ENCODE measurements at places on chromosomes 1 and 21.

- no peak for DNase-seq
Observed at GRCh38 chr1:86515597-86515996, 31.3 kb upstream of the CLCA4 start.

DNA sequence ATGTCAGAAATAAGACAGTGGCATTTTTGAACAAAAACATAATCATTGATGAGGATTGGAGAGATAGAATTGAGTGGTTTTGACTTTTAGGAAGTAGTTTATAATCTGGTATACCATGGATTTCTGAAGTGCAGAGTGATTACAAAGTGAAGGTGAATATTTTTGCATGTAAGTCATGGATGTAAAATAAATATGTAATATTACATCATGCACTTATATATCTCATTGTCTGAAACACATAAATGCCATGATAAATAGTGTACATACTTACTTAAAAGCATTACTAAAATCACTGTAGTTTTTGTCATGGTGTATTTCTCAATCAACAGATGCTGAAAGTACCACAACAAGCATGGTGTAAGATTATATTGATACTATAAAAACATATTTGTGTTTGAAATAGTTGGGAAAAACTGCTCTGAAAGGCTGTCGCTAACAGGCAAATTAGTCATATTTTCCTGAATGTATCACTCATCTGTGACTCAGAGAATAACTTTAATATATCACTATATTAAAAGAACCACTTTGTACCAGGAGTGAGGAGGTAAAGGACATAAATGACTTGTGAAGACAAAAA, 24.8 kb upstream of the RGS18 start:
- DNase-seq: no peak

DNA sequence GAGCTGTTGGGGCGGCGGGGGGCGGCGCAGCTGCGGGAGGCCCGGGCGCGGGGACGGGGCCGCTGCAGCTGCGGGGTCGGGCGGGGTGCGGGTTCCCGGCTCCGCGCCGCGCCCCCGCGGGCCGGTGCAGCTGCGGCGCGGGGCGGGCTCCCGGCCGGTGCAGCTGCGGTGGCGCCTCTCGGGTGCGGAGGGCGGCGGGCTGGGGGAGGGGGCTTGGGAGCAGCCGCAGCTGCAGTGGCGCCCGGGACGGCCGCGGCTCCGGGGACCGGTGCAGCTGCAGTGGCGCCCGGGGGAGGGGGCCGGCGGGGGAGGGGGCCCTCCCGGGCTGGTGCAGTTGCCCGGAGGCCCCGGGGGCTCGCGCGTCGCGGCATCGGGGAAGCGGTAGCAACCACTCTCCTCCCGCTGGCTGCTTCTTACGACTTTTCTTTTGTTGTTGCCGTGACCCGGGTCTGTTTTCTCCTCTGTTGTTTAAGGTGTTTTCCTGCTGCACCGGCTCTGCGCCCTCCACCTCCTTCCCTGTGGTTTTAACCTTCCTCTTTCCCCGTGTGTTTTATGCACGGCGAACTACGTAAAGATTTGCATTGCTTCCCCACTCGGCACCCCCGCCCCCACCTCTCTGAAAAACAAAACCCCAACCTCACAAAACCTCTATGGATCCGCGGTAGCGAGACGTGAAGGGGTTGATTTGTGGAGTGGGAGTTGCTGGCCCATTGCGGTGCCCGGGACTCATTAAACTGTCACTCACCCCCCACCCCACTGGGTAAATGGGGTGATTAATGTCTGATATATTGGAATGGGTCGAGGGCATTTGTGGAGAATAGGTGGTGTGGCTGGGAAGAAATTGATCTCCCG, 1.7 kb upstream of the ZBTB18 start:
- peak; percentile 48 for DNase-seq

- no peak for DNase-seq
Observed at GRCh38 chr1:82162486-82163420, 362.0 kb downstream of the ADGRL2 start.

DNA sequence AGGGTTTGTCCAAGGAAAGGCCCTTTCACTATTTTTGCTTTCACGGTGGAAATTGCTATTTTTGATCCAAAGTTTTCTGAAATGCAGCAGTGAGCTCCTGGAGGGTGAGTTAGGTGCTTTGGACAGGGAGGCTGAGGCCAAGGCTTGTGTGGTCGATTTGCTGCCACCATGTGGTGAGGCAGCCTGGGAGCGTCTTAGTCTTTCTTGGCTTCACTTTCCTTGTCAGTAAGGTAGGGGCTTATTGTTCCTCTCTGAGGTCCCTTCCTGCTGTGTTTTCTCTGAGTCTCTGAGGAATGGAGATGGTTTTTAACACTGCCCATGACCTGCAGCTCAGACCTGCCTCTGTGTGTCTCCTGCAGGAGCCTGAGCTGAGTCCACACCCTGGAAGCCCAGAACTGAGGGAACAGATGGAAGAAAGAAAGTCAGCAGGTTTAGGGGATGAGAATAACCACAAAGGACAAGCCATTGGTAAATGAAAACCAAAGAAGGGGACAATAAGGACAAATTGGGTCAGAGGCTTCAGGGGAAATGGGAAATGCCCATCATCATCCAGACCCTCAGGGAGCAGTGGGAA, 20.1 kb upstream of the S100A10 start:
- no peak for DNase-seq

- peak; percentile 33 for DNase-seq
Observed at GRCh38 chr1:109425391-109426280, 612 bp downstream of the PSMA5 start.

- DNase-seq: no peak
Observed at GRCh38 chr1:228259951-228260350, 52.1 kb downstream of the OBSCN start.

GRCh38 chr1:202349206-202349928, 868 bp downstream of the PPP1R12B start:
- DNase-seq: no peak

GRCh38 chr1:93207211-93207610, 26.7 kb downstream of the CCDC18 start:
- DNase-seq: no peak

DNA sequence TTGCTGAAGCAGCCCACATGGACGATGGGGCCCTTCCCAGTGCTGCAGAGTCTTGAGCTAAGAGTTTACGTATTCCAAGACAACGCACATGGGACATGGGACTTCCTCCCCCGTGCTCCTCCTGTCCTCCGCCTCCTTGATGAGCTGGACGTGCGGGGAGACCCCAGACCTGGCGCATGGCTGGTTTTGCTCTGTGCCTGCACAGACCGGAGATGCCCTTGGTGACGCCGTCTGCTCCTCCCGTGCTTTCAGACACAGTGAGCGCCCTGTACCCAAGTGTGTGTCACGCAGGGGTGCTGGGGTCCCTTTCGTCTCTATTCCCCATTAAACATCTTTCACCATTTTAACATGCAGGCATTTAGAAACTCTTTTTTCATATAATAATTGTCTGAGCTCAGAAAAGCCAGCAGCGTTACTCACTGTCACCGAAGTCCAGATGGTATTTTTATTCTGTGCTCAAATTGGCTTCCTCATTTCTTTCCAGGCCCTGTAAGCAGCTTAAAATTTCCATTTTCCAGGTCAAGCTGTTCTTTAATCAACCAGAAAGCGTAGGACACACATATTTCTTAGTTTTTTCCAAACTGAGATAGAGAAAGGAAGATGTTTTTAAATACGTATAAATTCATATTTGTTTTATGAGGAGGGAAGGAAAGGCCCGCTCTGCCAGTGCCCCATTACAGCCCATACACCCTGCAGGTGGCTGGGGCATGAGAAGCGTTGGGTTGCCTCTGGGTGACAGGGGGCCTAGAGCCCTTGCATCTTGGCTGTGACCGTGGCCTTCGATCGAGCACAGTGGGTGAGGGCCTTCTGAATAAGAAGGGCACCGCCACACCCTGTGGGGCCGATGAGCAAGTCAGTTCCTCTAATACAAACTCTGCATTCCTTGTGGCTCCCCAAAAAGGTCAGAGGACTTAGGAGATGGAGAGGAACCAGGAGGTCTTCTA, 17.9 kb upstream of the ZBTB21 start:
- no peak for DNase-seq

GRCh38 chr1:168407832-168408538, 127.3 kb downstream of the TBX19 start:
- no peak for DNase-seq

- DNase-seq: no peak
Observed at GRCh38 chr1:162420120-162420519, 8.2 kb upstream of the SH2D1B start.

GRCh38 chr1:37403166-37403565, 71.2 kb upstream of the ZC3H12A start:
- DNase-seq: no peak

DNA sequence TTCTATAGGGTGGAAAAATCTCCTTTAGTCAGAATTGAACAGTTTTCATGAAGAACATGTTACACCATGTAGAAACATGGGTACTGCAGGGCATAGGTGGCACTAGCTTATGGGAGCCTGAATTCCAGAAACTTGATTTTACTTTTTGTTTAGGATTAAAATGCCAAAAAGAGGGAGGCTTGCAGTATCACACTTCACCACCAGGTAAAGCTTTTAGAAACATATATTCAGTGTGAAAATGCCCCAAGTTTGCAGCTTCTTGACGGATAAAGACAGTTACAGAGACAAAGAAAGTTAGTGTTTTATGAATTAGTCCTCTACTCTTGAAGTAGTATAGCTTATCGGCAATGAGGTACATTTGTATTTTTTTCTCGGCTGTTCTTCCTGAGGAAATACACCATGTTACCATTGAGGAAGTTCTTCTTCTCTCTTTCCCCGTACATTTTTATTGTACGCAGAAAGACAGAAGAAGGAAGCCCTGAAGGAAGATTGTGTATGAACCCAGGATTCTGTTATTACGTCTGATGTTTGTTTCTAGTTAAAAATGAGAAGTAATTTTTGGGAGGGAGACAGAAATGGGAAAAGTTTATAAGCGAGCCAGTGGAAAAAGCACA, 66.1 kb downstream of the PBX1 start:
- DNase-seq: no peak

- DNase-seq: no peak
Observed at GRCh38 chr1:67890857-67891256, 57.6 kb upstream of the GNG12 start.

- peak; percentile 72 for DNase-seq
Observed at GRCh38 chr1:86774305-86775295, 70.2 kb downstream of the SH3GLB1 start.

GRCh38 chr21:32335601-32336575, 37.2 kb downstream of the MRAP start:
- DNase-seq: no peak

DNA sequence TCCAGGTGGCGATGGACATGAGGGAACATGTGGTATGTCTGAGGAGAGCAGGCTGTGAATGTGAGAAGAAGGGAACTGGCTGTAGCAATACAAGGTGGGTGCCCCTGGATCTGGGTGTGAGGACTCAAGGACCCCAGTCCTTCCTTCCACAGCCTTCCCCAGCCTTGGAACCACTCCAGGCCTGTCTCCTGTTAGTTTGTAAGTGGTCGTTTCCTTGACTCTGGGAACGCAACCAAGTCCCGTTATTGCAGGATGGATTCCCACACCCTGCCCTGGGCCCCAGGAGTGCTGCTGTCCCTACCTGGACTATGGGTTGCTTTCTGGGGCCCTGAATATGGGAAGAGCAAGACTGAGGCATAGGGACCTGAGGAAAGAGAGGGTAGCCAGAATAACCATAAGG, 47.2 kb upstream of the VANGL1 start:
- no peak for DNase-seq

- no peak for DNase-seq
Observed at GRCh38 chr1:155133799-155134281, 1.8 kb upstream of the SLC50A1 start.

DNA sequence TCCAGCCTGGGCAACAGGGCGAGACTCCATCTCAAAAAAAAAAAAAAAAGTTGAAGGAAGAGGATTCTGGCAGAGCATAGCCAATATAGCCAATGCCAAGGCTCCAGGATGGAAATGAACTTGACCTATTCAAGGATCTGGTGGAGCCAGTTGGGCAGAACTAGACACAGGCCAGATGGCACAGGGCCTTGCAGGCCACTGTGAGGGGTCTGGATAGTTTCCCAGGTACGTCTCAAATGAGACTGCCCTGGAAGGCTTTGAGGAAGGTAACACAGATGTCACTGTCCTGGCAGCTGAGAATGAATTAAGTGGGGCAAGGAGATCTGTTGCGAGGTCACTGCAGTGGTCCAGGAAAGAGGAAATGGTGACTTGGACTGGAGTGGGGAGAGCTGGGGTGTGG, 12.0 kb upstream of the ARHGEF19 start:
- no peak for DNase-seq

- DNase-seq: no peak
Observed at GRCh38 chr1:62981434-62981833, 197.5 kb downstream of the ATG4C start.

- no peak for DNase-seq
Observed at GRCh38 chr1:164561007-164561406, 2.0 kb downstream of the PBX1 start.

DNA sequence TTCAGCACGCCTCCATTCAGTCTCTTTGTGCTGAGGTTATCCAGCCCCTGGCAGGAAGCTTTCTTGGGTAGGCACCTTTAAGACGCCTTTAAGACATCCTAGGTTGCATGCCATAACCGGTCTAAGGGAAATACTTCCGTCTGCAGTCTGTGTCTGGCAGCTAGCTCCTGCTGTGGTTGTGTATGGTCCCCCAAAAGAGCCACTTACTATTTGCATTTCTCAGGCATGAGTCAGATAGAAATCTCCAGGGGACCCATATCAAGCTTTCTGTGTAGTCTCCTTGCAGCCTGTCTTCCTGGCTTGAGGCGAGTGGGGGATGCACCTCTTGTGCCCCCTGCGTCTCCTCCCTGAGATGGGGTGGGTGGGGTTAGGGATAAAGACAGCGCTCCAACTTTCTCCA, 10.0 kb upstream of the RYR2 start:
- no peak for DNase-seq

DNA sequence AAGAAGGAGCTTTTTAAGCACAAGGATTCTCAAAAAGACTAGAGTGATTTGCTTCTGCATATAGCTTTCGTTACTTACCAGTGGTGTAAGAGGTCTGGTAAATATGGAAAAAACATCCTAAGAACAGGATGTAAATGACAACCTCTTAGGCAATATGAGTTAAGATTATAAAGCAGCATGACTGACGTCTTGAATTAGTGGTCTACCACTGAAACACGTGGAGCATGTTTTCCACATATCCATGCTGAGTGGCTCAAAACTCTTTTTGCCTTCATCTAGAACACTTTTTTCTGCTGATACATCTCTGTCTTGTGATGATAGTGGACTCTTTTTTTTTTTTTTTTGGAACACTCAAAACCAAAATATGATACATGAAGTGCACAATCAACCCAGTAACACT, 44.6 kb downstream of the RCAN1 start:
- no peak for DNase-seq

DNA sequence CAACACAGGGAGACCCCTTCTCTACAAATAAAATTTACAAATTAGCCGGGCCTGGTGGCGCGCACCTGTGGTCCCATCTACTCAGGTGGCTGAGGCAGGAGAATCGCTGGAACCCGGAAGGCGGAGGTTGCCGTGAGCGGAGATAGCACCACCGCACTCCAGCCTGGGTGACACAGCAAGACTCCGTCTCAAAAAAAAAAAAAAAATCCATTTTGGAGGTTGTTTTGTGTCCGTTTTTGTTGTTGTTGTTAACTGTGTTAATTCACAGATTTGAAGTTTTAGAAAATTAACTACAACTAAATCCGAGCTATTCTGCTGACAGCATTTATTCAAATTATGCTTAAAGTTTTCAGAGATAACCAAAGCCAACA, 618 bp downstream of the CLCC1 start:
- DNase-seq: no peak

Data from GM12864 (cell line).